ENCODE measurements at places on chromosomes 12 and 14.
A peak's percentile ranks its signal among the peaks of the same experiment; 100 is the strongest.

DNA sequence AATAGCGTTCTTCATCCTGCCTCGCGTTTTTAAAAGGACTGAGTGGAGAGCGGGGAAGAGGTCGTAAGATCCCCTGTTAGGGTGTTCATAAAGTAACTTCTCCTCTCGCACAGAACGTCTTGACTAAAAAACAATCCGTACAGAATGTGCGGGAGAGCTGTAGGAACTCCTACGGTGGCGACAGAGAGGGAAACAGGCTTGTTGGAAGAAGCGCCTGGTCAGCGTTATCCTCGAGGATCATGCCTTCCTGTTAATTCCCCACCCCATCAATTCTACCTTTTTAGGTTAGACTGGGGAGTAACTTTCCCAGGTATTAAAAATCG, 399 bp upstream of the WASHC4 start:
- no peak for DNase-seq

DNA sequence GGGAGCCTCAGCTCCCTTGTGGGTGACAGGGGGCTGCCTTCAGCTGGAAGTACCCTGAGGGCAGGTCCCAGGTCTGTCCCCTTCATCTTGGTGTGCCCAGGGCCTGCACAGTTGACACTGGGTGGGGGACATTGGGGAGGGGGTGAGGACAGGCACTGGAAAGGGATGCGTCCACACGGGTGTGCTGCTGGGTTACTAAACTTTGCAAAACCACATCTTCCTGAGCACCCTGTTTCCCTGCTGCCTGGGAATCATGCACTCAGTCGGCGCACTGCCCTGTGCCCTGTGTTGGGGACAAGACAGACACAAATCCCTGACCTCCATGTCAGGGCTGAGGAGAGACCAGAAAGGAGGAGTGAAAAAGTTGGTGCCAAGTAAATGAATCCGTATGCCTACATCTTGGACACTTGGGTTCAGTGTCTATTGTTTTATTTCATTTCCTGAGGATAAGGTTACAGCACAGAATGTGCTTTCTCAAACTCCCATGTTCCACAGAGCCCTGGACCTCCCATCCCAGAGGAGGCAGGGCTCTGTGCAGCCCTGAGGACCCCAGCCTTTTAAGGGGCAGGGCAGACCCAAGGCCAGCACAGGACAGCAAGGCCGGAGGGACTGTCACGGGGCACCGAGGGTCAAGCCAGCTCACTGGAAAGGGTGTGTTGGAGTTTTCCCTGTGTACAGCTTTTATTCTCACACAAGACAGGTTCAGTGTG, 2.9 kb upstream of the SLC25A29 start:
- no peak for DNase-seq

DNA sequence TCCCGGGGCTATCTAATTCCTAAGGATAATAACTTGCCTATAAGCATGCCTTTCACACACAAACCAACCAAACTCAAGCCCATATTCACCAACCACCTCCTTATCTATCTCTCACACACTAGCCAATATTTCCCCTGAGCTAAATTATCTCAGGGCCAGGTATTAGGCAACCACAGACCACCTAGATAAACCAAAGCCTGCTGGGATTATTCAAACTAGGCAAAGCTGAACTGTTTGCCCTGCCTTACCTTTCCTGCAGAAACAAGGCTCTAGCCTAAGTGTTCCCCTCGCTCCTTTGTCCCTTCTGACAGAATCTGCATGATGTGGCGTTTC, 114.7 kb upstream of the EEA1 start:
- no peak for DNase-seq

- peak; percentile 45 for DNase-seq
Observed at GRCh38 chr14:56004786-56005185, 113.4 kb upstream of the PELI2 start.

- no peak for DNase-seq
Observed at GRCh38 chr14:21867541-21867940, 193.9 kb upstream of the OR4E1 start.

DNA sequence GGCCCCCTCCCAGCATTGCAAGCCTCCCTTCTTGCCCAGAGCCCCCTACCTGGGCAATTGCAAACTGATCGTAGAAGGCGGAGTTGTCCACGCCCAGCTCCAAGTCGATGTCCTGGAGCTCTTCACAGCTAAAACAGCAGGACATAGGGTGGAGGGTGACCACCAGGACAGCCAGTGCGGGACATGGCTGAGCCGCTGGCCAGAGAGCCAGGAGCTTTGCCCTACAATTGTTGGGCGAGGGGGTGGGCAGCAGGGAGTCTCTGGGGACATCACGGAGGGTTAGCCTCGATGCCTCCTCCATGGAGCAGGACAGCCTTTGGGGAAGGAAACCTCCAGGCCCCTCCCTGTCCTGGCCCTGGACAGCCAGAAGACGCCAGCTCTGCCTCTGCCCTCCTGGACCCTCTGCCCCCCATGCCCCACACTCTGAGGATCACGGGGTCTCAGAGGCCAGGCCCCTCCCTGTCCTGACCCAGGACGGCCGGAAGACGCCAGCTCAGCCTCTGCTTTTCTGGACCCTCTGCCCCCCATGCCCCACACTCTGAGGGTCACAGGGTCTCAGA, 9.4 kb downstream of the TMEM179 start:
- no peak for DNase-seq

- DNase-seq = no peak
Observed at GRCh38 chr12:127268706-127269425, 998.1 kb upstream of the TMEM132C start.

- no peak for DNase-seq
Observed at GRCh38 chr12:108804271-108804953, 53.0 kb downstream of the SSH1 start.

DNA sequence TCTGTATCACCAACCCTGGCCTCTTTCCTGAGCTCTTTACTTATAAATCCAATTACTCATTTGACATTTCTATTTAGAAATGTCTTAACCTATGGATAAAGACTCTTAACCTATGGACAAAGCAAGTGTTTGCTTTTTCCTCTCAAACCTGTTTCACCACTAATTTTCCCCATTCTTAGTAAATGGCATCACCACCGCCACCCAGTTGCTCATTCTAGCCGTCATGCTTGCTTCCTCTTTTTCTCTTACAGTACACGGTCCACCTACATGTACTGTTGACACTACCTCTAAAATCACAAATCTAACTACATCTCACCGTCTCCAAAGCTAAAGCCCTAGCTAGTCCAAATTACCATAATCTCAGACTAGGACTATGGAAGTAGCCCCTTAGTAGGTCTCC, 60.0 kb downstream of the CAPS2 start:
- DNase-seq = no peak

DNA sequence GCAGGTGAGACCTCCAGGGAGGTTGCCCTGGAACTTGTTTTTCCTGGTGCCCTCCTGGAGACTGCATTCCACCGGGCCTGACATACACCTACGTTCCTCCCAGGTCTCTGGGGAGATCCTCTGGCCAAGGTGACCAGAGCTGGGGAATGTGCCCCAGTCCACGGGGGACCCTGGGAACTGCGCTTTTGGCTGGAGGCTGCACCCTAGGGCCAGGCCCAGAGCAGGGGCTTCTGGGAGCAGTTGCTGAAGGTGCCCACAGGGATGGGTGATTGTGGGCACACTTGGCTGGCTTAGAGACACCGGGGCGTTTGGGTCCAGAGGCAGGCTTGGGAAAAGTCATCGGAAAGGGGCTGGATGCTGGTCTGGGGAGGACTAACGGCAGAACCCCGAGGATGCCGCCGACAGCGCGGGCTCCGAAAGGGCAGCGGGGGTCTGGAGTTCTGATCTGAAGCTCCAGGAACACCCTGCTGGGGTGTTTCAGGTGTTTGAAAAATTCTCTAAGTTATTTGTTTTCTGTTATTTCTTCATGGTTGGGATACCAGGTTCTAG, 36.5 kb upstream of the TDRD9 start:
- DNase-seq = no peak

DNA sequence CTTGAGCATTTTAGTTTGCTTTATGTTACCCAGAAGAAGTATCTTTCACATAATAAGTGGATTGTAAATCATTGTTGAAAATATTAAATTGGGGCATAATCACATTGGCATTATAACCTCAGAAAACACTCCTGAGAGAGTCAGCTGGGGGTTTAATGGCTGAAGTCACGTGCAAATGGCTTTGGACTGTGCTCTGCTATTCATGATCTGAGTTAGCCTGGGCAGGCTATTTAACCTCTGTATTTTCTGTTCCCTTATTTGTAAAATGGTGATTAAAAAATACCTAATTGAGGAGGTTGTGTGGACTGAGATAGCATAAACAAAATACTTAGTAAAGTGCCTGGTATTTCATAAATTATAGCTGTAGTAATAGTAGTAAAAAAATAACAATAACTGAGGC, 24.9 kb downstream of the KCNA5 start:
- no peak for DNase-seq

GRCh38 chr14:58755031-58755925, 117.5 kb downstream of the DACT1 start:
- no peak for DNase-seq

DNA sequence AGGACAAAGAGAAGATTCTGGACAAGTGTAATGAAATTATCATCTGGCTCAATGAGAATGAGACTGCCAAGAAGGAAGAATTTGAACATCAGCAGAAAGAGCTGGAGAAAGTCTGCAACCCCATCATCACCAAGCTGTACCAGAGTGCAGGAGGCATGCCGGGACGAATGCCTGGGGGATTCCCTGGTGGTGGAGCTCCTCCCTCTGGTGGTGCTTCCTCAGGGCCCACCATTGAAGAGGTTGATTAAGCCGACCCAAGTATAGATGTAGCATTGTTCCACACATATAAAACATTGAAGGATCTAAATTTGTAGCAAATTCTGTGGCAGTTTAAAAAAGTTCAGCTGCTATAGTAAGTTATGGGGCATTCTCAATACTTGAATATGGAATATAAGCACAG, 174.3 kb upstream of the CCND2 start:
- DNase-seq = no peak

DNA sequence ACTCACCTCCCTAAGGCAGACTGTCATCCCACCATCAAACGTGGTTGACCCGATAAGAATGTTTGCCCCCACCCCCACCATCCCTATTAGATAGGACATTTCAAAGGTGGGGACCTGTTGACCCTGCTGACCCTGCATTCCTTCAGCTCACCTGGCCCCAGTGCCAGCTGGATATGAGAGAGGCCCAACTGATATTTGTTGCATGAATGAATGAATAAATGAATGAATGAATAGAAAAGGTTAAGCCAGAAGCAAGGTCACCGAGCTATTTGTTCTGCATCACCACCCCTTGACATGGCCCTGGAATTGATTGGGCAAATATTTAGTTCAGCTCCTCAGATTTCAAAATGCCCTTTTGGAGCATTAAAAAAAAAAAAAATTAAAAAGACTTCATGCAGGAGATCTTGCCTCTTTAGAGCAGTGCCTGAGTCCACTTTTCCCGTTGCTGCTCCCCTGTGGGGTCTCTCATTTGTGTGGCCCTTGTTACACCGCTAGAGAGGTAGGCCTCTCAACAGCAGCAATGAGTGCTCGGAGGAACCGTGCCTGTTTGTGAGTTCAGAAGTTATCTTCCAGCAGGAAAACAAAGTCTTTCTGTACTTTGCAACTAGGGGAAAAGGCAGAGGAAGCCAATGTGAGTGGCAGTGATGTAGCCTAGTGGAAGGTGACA, 8.5 kb upstream of the SERPINA5 start:
- DNase-seq = no peak

GRCh38 chr14:55519473-55520080, 60.4 kb upstream of the KTN1 start:
- no peak for DNase-seq

GRCh38 chr14:52987042-52987441, 36.2 kb upstream of the FERMT2 start:
- DNase-seq = no peak

DNA sequence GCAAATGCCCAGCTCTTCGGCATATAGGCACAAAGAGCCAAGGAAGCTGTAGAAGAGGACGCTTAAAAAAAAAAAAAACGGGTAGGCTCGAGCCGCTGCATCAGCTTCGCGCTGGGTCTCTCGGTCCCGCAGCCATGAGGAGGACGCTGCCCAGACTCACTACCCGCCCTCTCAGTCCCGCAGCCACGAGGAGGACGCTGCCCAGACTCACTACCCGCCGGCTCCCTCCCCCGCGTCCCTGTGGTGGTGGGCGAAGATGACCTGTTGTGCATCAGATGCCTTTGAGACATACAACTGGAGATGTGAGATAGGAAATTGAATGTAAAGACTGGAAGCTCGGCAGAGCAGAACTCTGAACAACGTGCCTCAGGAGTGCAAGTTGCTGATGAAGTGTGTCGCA, 11.4 kb upstream of the SPSB2 start:
- no peak for DNase-seq

DNA sequence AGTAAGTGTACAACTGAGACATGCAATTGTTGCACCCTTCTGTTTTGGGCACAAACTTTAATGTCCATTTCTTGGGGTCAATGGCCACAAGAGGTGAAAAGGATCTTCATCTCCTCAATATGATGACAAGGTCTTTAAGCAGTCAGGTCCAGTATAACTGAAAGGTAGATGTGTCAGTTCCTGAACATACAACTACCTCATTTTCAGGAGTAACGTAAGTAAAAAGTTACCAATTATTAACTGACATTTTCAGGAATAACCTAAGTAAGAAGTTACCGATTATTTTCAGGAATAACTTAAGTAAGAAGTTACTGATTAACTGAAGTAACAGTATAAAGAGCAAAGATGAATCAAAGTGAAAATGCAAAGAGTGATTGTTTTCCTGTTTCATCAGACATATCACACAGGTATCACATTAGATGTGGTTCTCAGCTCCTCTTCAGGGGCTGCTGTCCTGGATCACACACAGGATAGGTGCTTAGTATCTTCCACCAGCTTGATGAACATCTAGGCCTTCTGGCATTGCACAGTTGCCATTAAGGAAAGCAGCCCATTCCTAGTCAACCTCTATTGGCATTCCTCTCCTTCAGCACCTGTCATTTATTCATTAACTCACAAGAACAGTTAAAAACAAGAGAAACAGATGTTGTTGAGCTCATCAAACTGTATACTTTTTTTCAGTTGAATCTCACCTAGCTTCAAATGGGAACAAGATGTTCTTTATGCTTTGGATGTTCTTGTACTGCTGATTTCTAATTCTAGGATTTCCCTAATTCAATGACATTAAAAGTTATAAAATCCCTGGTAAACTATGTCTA, 200.0 kb downstream of the FOXG1 start:
- no peak for DNase-seq

DNA sequence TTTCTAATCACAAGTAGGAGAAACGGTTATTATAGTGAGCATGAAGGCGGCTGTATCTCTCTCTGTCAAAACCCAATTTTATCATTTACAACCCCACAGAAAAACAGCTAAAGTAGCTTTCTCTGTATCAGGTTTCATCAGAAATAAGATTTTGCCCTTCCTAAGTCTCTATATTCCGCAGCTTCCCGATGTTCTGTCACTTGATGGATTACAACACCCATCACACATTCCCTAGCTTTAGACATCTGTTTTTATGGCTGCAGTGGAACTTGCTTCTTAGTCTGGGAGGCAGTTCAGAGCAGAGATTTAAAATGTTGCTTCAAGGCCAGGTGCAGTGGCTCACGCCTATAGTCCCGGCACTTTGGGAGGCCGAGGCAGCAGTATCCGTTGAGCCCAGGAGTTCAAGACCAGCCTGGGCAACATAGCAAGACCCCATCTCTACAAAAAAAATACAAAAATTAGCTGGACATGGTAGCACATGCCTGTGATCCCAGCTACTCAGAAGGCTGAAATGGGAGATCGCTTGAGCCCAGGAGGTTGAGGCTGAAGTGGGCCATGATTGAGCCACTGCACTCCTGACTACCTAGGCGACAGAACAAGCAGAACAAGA, 27.6 kb upstream of the FOXN3 start:
- DNase-seq = no peak

All from activated naive CD4-positive, alpha-beta T cell treated with anti-CD3 and anti-CD28 coated beads, Interleukin-2, amount 10 ng/mL, durations not matched to agents 7 days and 5 days (primary cell).